Omental fat pad (tissue), 4 donors: ENCODE measurements at places on chromosomes 2 and 18. TPM values are rescaled to one million over a fixed set of nuclear protein-coding genes. Genes with fewer than 3 reads are reported as not detected.

DNA sequence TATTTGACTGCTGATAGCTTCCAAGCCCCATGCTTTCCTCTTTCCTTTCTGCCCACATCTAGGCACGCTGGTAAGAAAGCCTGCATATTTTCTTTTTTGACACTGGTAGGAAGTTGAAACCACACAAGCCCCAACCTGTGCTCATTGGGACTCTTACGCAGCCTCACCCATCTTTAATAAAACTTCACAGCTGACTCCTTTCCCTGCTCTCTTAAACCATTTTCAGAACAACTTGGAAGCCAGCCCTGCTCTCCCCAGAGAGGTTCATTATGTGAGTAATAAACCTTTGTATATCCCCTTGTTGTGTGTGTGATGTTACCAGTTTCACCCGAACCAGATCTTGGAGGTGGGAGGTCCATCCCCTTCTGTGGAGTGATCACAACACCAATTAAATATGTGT, 268.4 kb downstream of the GPD2 start:
- no peak for DNase-seq

DNA sequence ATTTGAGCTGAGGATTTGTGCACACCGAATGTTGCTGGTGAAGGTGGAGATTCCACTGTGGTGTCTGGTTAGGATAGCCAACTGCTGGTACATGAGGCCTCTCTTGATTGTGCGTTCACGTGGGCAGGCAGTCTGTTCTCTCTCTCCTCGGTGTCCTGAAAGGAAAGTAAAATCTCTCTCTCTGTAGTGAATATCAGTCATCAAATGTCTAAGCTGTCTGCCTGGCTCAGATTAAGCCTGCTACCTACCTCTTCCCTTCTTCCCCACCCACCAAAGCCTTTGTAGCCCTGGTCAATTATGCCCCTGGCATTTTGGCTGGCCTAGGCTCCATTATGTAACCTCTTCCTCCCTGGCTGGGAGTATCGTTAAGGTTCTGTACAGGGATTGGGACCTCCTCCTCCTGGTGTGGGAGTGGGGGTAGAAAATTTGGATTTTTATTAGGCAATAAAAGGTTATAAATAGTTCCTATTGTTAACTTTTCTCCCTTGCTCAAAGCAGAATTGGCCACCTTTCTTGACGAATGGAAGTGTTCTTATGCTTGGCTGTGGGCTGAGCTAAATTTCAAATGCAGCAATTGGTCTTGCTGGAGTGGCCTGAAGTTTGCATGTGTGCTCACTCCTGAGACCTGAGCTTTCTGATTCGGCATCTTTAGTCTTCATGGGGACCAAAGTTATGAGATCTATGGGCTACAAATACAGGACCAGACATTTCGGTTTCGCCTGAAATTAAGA, 148.8 kb downstream of the WDSUB1 start:
- no peak for DNase-seq

- no peak for DNase-seq
Observed at GRCh38 chr2:11967946-11968465, 221.6 kb downstream of the LPIN1 start.

The CAPN14 gene
- not detected for total RNA-seq

The HRH4 gene
- not detected for total RNA-seq

The GPR75 gene
- 6.3 TPM for total RNA-seq

- no peak for DNase-seq
Observed at GRCh38 chr2:217398101-217398500, 538.2 kb upstream of the TNP1 start.

DNA sequence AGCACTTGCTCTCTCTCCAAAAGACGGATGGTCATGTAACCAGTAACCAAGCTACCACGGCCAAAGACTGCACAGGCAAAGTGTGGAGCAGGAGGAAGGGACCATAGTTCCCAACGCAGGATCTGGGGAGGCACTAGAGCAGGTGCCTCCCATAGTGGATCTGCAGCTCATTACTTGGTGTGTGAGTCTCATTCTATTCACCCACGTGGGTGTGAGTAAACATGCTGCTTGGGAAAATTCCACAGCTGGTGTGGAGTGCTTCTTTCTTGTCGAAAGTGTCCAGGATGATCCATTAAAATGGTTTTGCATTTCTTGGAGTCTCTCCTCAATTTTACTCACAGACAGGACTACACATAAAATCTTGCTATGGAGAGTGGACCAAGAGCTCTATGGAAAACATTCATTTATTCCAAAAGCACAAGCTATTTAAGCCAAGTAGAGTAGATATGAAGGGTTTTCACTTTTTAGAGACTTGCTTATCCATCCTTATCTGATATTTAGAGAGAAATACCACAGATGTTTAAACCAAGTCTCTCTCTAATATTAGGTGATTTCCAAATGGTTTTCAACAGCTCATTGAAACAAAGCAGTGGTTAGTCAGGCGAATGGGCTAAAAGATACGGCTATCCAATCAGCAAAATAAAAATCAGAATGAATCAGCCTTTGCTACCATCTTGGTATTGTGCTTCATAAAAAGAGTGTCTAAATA, 104.3 kb upstream of the CCDC195 start:
- no peak for DNase-seq

The COBLL1 gene
- 67.9 TPM for total RNA-seq

The APOB gene
- total RNA-seq = 14.7 TPM

- DNase-seq = no peak
Observed at GRCh38 chr2:67782443-67782842, 280.4 kb downstream of the C1D start.

The SLC5A7 gene
- total RNA-seq = not detected

DNA sequence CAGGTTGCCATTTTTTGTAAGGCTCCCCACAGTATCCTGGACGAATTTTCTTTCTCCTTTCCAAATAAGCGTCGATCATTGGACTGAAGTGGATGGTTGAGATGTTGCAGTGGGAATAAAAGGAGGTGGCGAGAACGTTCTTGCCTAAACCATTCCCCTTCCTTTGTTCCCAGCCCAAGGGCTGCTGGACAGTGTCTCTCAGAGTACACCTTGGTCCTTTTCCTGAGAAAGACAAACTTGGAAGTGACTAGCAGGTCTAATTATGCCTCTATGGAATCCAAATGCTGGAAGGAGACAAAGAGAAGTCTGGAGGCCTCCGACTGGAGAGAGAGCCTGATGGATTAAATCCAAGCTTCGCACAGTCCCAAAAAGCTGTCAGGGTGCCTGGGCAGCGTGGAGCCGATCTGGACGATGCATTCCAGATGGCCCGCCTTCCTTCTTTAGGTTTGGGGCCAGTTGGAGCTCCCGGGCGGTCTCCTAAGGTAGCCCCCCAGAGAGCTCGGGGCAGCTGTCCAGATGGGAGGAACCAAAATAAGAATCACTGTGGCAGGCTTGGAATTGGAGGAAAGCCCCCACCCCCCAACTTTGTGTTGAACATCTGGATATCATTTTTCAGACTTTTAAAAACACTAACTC, 186.8 kb downstream of the TMEM247 start:
- no peak for DNase-seq

The TMEM150A gene
- 20.1 TPM for total RNA-seq

GRCh38 chr18:2879889-2880288, 33.1 kb downstream of the EMILIN2 start:
- DNase-seq = no peak

DNA sequence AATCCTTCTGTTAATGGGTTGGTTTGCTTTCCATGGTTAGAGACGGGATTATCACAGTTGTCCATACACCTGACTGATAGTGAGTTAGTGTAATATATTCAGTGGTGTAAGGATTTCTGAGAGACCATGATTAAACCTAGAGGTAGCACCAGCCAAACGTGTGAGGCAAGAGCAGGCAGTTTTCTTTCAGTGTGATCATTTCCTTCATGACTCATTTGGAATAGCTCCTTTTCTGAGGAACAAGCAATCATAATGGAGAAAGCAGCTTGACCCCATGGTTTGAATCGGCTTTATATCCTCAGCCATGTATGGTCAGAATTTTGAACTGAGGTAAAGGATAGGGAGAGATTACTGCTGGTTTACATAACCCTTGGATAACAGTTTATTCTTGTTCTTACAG, 2.9 kb downstream of the MXD1 start:
- DNase-seq = no peak

- no peak for DNase-seq
Observed at GRCh38 chr2:77566131-77566530, 44.0 kb upstream of the LRRTM4 start.

DNA sequence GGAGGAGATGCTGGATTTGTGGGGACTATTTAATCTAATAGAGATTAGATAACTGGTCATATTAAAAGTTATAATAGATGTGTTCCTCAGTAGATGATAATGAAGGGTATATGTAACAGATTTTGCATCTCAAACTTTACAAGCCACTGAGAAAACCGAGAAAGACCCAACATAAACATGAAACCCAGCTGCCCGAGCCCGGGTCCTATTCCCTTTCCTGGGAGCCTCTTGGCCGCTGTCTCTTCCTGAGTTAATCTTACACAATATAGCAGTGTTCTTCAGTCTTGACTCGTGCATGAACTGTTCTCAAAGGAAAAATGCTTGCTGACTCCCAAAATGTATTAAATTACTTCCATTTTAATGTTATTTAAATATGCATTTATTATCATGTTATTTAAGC, 94.5 kb downstream of the COPS8 start:
- no peak for DNase-seq
